Stimulated activated CD4-positive, alpha-beta T cell treated with anti-CD3 and anti-CD28 coated beads, Interleukin-4, amount 100 ng/mL, for 4 hours (primary cell): ENCODE measurements at places on chromosomes 12 and 14.

DNA sequence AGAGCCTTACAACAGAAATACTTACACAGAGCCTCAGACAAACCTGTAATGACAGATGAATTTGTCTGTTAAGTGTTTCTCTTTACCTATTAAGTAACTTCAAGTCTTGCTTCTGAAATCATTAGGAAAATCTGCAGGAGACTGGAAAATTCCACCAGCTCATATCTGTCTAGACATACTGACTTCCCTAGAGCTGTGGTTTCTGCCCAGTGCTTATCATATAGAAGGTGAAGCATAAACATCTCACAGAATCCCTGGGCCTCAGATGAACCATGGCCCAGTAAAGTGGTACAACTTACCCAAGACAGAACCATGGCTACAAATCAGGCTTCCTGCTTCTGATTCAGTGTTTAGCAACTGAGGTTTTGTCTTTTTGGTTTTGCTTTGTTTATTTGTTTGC lies 91.6 kb downstream of the EGLN3 start:
- DNase-seq = no peak

GRCh38 chr12:26704684-26705460 lies 128.1 kb downstream of the ITPR2 start:
- no peak for DNase-seq

DNA sequence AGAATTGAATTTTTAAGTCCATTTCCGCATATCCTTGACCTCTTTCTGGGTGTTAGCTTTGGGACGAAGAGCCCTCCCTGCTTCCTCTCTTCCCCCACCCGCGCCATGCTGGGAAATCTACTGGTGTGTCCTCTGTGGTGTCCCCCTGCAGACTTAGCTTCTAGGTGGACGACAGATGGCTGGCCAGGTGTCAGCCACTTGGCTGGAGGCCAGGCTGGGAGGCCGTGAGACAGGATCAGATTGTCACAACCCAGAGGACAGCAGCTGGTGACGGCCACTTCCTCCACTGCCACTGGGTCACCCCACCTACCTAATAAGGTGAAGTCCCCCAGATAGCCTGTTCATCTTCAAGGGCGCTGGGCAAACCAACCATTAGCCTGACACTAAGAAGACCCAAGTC lies 13.3 kb upstream of the DTX1 start:
- no peak for DNase-seq

DNA sequence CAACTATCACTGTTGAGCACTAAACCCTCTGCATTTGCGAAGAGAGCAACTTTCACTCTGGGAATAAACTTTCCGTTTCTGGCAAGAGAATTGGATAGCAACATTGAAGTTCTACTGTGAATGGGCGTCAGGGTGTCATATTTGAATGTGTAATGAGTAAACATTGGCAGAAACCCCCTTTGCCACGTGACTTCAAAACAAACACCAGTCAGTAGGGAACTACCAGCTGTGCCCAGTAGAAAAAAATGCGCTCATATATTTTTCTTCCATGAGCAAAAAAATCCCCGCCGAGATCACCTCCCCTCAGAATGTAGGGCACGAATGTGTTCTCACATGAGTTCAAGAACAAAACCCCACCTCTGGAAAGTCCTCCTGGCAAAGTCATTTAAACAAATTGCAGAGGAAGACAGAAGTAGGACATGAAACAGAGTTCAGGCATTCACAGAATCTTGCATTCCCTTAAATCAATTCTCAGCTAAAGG lies 80.6 kb downstream of the BTG1 start:
- DNase-seq = peak; percentile 46

DNA sequence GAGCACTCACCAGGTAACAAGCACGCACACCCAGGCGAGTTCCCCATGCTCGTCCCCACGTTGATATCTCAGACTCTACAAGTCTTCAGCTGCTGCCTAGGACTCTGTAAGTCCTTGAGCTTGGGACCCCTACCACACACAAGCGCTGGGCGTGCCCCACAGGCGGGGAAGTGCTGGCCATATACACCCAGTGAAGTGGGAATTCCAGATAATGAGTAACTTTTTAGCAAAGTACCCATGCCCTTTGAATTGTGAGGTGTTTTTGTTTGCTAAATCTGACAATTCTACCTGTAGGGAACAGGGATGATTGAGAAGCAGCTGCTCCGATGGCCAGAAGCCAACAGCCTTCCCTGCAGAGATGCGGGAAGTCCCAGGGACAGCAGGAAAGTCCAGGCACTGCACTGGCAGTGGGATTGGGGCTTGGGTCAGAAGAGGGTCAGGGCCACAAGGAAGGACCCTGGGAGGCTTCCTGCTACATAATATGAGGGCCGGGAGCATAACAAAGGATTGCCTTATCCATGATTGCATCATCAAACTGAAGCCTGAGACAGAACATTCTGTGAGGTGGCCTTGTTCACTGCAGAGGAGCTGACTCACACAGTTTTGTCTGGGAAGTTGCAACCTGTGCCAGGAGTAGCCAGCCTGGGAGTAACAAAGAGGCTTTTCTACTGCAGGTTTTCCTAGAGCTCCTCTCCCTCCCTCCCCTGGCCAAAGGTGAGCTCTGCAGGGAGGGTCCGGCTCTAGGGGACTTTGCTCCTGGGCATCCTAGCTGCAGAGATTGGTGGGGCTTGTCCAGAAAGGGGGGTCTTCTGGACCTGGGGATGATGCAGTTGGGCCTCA lies 13.2 kb upstream of the SERPINA3 start:
- no peak for DNase-seq
